ENCODE measurements at places on chromosomes 2 and 18.

DNA sequence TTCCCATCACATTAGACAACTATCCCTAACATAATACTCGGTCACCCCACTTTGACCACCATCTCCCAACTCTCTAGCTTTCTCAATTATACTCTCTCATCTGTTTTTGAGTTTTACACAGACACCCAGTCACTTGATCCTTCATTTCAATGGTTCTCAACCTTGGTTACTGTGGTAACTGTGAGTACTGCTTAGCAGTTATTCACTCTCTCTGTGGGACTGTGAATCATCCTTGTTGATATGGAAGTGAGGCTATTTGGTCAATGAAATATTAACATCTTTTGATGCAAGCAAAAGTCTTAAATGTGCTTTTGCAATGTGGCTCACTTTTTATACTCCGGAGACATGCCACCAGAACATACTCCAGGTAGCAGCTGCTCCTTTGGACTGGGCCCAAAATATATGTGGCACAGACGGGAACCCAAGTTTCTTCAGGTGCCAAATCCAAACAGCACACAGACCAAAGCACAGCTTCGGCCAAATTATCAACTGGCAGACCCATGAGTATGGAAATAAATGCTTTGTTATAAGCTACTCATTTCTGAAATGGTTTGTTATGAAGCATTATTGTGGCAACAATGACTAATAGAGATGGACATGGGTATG lies 75.0 kb upstream of the SLC25A52 start:
- DNase-seq, result no peak

DNA sequence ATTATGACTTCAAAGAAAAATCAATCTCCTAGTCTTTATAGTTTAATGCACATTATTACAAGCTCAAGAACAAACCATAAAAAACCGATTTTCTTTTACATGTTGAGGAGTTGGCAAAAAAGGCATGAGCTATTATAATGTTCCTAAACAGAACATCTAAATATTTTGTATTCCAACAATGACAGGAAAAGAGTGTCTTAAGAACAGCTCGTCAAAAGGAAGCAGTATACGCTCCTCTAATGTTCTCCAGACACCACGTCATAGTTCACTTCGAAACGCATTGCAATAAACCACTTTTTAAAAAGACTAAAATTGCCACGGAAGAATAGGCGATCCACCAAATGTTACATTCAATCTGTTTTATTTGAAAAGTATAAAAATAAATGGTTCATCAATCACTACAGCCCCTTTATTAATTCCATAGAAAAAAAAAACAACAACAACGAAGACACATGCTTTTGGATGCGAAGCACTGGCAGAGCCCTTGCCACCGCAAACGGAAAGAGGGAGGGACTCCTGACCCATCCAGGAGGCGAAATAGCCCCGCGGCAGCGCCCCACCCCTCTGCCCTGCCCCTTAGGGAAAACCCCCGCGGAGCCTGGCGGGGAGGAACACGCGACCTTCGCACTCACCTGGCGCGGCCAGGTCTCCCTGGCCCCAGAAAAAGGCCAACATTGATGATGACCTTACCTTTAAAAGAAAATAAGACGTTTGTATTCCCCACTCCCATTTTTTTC lies 45.8 kb downstream of the MBP start:
- DNase-seq, result no peak

DNA sequence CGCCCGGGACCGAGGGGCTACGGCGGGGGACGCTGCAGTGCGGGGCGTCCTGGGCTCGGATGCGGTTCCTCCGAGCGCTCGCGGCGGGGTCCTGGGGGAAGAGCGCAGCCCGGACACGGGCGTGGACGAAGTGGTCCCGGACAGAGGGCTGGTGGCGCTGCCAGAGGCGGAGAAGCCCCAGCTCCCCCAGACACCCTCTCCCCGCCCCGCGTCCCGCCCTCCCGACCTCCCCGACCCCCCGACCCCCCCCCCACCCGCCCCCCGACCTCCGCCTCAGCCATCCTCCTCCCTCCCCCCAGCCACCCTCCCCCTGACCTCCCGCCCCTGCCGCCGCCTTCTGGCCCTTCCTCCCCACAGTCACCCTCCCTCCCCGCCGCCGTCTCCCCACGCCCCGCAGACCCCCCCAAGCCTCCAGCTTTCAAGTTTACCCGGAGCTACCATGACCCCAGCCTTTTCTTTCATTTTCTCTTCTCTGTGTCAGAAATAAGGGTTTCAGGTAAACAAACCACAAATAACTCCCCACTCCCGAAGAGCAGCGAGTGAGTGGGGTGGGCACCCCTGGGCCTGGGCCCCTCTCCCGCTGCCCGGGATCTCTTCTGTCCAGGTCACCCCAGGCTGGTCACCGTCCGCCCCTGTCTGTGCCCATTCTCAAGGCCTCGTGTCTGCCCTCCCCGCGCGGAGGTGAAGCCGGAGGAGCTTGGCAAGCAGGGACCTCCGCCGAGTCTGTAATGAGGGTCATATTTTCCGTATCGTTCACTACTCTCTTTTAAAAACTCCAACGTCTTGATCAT lies 5.1 kb downstream of the NFATC1 start:
- peak; percentile 55 for DNase-seq

DNA sequence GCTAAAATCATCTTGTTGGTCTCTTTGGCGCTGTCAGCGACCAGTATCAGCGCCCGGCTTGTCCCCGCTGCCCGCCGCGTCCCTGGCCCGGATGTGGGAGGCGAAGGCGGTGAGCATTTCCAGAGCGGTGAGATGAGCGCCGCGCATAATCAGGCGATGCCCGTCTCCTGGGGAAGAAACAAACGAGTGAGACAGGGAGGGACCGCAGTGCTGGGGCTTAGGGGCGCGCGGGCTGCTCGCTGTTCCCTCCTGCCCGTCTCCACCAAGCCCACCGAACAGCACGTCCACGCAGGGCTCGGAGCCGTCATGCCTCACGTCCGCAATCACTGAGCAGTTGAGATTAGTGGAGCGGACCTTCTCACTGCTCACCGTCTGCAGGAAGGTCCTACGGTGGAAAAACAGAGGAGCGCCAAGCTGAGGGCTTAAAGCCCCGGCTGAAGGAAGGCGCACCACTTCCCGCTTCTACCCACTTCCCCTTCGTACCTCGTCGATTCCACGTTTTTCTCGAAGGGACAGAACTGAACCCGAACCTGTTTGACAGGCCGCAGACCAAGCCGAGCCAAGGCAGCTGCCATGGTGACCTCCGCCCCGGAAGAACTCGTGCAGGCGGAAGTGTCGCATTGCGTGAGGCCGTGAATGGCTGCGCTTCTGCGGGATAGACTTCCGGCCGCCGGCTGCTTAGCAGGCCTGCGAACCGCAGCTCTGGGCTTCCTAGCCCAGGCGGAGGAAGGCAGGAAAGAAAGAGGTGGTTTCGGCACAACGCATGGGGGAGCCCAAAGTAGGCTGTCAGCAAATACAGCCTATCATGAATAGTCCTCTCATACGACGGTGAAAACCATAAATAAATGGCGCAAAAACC lies at the start of gene MRPL53:
TSS of gene MRPL53 (minus strand) at position 595 of the 859 bp plus-strand sequence. CDS start at position 575, 20 bp downstream.
- DNase-seq, result peak; percentile 98

DNA sequence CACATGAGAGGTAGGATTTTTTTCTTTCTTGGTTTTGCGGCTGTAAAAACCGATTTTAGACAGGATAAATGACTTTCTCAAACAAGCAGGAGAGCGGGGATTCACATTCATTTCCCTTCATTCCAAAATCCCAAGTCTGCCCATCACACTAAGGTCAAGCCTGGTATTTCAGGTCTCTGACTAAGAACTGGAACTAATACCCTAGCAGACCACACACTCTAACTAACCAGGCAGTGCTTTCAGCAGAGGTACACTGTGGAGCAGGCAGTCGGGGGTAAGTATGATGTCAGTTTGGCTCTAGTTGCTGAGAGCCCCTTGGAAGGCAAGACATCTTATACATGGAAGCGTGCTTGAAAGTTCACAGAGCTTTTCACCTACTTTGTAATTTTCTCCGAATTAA lies 128.1 kb upstream of the LHCGR start:
- DNase-seq, result no peak

DNA sequence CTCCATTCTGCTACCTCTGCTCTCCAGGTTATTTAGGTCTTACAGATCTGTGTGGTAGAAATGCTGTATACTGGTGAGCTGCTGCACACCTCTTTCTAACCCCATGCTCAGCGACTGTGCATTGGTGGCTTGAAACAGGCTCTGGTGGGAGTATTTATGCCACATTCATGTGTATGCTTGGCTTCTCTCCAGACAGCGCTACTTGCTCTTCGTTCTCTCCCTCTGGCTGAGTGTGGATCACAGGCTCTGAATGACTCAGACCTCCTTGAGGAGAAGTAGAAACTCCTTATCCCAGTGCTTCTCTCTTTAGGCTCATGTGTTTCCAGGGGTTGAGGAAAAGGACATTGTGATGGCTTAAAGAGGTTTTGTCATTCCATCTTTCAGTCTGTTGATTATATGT lies 54.9 kb downstream of the FHOD3 start:
- no peak for DNase-seq

DNA sequence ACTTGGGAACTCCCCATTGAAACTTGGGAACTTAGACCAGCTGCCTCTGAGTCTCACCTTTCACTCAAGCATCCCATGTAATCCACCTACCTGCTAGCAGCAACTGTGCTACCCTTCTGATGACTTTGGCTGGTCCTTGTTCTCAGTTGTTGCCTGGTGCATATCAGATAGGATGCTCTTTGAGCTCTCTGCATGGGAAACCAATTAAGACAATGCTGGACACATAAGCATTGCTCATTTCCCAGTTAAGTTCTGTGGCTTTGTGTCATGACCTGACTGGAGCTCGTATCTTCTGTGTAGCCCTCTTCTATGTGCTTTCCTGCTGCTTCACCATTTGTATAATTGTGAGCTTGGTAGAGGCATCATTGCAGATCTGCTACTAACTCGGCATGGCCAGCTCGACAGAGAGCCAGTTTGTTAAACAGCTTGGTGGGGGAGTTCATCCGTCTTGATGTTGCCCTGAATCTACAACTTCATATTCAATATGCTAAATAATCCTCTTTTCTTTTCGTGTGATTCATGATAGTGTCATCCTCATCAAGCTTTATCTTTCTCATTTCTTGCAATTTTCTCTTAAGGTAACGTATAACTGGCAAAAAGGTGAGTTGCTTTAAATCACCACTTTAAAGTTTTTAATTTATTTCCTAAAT lies 447.5 kb upstream of the SLC14A2 start:
- DNase-seq, result no peak

DNA sequence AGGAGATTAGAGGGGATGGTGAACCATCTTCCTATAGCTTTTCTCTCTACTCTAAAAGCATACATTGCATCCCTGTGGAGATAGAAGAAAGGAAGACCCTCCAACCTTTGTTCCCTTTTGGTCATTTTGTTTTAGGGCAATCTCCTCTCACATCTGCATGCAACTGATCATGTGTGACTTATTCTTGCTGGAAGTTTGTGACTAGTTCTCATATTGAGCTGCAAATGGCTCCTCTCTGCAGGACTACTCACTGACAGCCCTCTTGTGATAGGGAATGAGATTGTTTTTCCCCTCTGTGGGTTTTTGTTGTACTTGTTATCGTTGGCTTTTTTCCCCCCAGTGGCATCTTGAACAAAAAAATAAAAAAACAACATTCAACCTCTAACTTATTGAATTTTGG lies 416.0 kb upstream of the CNTNAP5 start:
- no peak for DNase-seq

DNA sequence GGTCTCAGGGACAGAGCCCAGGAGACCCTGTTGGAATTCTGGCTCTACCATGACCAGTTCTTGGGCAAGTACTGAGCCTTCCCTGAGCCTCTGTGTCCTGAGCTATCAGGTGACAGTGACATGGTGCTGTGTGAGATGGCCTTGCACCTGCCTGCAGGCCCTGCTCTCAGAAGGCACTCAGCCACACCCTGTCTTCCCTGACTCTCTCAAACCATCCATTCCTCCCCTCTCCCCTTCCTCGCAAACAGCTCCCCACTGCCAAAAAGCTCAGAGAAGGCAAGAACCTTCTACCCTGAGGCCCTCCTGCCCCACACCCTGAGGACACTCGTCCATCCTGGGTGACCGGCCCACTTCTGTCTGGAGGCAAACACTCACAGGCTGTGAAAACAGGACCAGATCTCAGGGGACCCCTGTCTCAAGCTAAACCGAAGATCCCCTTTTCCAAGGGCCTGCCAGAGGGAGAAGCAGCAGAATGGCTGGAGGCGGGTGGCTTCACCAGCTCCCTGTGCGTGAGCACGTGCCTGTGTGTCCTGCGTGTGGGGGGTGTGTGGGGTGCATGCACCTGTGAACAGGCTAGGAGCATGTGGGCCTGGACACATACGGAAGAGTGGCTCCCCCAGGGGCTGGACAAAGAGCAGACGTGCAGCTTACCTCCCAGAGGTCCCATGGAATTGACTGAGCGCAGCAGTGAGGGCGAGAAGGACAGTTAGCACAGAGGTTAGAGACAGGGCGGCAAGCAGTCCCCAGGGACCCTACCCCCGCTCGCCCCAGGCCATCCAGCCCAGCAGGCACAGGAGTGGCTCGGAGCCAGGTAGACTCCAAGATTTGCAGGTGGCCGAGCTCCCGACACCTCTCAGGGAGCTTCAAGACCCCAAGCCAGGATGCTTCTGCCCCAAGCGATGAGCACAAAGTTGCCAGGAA lies 53.9 kb downstream of the BIN1 start:
- no peak for DNase-seq

DNA sequence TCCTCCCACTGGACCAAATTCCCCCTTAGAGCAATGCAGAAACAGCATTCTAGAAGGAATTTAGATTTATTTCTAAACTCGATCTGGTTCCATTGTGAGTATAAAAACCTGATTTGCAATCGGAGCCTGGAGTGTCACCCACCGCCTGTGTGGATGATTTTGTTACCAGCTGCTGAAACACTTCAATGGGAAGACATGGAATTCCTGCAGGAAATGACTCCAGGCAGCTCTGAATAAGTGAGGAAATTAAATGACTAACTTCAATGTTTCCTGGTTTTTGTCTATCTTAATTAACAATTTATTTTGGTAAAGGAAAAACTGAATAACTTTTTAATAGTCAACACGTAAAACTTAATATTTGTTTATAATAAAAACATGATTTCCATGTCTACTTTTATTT lies 19.3 kb downstream of the CTAGE1 start:
- no peak for DNase-seq

DNA sequence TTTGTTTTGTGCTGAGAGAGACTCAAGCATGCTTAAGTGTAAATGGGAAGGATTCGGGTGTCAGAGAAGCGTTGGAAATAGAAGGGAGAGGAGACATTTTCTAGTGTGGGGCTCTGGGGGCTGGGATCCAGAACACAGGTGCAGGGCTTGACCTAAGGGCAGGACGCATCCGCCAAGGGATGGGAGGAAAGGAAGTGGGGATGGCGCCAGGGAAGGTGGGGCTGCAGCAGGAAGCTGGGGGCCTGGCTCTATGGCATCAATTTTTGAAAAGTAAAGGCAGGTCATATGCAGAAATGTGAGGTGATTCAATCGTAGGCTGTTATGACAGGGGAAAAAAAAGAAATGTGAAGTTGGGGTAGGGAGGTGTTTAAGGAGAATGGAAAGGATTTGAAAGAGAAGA lies 143.2 kb upstream of the SERTAD2 start:
- DNase-seq, result no peak

DNA sequence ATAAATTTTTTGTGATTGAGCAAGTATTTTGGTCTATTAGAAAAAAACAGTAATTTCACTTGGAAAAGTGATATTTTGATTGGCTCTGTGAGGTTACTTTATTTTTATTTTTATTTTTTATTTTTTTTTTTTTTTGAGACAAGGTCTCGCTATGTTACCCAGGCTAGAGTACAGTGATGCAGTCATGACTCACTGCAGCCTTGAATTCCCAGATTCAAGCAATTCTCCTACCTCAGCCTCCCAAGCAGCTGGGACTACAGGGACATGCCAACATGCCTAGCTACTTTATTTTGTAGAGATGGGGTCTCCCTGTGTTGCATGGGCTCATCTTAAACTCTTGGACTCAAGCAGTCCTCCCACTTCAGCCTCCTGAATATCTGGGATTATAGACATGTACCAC lies 60.9 kb upstream of the MGAT5 start:
- DNase-seq, result no peak

All from CD4-positive, alpha-beta T cell (primary cell).